HTR-8/SVneo (cell line): ENCODE measurements at places on chromosomes 2 and 18.

GRCh38 chr18:76565238-76566173 lies 70.5 kb upstream of the ZNF516 start:
- peak; percentile 72 for DNase-seq

DNA sequence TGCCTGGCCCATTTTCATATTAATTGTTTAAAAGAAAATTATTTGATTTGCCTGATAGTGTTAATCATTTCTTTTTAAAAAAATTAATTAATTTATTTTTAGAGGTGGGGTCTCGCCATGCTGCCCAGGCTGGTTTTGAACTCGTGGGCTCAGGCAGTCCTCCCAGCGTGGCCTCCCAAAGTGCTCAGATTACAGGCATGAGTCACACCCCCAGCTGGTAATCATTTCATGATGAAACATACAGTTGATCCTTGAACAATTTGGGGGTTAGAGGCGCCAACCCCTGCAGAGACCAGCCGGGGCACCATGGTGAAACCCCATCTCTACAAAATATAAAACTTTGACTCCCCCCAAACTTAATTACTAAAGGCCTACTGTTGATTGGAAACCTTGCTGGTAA lies 7.9 kb downstream of the GPN1 start:
- DNase-seq, result no peak

DNA sequence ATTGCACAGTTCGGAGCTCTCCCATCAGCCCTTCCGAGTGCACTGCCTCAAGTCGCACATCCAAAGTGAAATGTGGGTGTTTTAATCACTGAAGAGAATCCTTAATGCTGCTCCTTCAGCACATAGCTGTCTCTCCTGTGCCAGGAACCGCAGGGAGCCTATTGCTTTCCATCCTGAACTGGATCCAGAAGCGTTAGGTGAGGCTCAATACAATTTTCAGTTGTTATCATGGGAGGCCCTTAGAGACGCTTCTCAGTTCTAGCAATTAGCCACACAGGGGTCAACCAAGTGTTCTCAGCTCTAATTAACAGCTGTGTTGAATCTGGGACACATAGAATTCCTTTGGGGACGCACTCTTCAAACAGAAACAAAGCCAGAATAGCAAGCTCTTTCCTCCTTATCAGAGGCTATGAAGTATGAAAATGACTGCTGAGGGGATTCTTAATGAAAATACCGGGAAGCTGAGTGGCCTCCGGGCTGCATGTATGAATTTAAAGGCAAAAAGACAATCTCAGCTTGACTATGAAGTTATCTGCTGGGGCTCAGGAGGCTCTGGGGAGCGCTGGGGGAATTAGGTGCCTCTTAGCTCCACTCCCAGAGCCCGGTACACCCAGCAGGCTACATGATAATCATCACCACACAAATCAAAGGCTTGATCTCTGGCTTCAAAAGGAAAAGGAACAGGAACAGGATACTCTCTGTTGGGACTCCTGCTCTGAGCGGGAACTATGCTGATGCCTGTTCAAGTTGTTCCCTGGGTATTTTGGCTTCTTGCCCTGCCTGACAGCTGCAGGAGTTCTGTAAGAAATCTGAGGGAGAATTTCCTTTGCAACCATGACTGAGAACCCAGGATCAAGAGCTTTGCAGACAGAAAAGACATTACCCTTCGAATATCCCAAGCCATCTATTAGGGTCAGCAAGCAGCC lies 55.4 kb upstream of the NCOA1 start:
- DNase-seq, result no peak

DNA sequence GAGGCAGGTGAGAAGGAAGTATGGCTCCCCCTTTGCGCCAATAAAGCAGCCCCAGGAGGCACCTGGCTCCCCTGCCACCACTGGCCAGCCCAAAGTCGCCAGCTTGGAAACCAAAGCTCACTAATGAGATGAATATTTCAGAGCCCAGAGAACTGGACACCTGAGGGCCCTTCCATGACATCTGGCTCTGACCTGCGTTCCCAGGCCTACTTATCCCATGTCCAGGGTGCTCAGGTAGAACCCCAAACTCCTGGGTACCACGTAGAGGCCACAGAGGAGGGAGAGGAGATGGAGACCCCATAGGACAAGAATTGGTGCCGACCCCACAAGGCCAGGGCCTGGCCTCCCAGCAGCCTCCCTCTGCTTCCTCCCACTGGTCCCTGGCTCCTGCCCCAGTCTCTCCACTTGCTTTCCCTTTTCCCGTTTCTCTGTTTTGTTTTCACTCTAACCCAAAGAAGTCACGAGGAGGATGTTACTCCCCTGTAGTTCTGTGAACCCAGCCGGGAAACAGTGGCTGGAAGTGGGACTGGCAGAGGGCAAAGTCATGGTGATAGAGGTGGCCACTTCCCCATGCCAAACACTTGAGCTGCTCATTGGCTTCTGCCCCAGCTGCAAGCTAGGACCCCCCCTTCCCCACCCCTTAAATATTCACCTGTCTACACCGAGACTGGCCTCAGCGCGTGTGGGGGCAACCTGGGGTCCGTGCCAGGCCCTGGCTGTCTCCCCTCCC lies 820 bp downstream of the TMBIM1 start:
- no peak for DNase-seq

DNA sequence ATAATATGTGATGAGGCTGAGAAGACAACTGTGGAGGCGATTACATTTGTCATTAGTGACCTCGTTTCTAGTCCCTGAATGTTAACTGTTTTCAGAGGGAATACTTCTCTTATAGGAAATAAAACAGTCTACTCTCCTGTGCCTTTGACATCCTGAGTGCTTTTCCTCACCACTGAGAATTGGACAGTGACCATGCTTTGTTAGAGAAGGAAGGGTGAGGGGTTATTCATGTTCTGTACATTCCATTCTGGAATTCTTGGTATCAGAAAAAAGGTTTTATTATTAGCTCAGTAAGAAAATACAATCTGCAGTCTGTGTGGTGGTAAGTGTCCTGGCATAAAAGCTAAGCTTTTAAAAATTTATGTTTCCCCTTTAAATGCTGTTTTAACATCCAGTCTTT lies 58.8 kb downstream of the PARD3B start:
- no peak for DNase-seq

GRCh38 chr2:158741625-158742024 lies 53.5 kb upstream of the DAPL1 start:
- DNase-seq, result no peak

DNA sequence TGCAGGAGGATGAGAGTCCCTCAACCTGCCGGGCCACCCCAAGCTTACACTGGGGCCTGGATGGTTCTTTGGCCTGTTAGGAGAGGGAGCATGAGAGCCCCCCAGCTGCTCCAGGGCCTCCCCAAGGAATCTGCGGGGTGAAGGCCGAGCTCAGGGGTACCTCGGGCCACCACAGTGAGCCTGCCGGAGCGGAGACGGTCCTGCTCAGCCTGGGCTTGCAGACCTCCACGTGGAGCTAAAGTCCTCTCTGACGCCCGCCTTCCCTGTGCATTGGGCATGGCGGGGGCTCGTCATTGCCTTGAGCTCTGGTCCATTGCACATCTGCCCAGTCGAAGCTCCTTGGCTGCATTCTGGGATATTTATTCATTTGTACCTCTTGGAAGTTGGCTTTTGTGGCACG lies 62.7 kb downstream of the ASB1 start:
- no peak for DNase-seq

GRCh38 chr2:138110453-138111083 lies 146.3 kb downstream of the HNMT start:
- DNase-seq, result no peak

DNA sequence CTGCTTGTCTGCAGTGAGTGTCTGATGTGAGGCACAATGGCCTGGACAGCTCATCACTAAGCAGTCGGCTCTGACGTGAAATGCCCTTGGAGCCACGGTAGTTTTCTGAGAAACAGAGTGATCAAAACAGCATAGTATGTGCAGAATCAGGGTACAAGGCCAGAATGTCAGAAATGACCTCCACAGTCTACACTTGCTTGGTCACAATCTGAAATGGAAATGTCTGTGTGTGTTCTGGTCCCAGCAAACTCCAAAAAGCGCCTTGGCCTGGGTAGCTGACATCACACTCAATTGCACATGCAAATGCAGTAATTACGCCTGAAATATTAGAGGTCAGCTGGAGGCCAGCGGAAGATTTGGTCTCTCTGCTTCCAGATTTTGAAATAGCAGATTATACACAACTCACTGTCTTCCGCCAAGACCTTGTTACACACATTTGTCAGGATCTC lies 95.4 kb downstream of the CTAGE1 start:
- no peak for DNase-seq

- DNase-seq, result no peak
Measured at GRCh38 chr18:63320975-63321265, 1.4 kb upstream of the BCL2 start.

GRCh38 chr2:222499226-222499625 lies 74.9 kb downstream of the SGPP2 start:
- DNase-seq, result no peak

GRCh38 chr18:77366720-77367641 lies 117.3 kb downstream of the GALR1 start:
- no peak for DNase-seq

- no peak for DNase-seq
Measured at GRCh38 chr2:168416555-168416954, 39.5 kb upstream of the CERS6 start.

- no peak for DNase-seq
Measured at GRCh38 chr2:139366681-139367080, 586.5 kb upstream of the NXPH2 start.

DNA sequence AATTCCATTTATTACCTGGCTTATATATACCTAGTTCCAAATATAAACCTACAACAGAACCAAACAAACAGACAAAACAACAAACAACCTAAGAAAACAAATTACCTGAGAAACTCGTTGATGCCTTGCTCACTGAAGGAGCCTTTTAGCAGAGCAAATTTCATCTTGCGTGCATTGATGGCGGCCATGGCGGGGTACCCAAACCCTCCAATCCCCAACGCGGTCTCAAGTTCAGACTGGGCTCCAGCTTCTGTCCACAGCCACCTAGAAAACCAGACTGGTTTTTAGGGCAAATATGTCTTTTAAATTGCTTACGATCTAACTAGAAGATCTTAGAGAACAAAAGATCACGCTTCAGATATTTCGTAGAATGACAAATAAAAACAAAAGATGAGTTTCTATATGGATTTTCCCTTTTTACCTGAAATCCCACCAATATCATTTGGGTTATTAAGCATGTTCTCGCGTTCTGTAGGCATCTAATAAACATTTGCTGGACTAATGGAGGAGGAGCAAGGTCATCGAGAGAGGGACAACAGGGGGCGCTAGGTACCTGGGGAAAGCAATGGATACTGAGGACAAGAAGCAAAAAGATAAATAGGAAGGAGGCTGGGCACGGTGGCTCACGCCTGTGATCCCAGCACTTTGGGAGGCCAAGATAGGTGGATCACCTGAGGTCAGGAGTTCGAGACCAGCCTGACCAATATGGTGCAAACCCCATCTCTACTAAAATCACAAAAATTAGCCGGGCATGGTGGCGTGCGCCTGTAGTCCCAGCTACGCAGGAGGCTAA lies 25.2 kb downstream of the PDIA6 start:
- no peak for DNase-seq

DNA sequence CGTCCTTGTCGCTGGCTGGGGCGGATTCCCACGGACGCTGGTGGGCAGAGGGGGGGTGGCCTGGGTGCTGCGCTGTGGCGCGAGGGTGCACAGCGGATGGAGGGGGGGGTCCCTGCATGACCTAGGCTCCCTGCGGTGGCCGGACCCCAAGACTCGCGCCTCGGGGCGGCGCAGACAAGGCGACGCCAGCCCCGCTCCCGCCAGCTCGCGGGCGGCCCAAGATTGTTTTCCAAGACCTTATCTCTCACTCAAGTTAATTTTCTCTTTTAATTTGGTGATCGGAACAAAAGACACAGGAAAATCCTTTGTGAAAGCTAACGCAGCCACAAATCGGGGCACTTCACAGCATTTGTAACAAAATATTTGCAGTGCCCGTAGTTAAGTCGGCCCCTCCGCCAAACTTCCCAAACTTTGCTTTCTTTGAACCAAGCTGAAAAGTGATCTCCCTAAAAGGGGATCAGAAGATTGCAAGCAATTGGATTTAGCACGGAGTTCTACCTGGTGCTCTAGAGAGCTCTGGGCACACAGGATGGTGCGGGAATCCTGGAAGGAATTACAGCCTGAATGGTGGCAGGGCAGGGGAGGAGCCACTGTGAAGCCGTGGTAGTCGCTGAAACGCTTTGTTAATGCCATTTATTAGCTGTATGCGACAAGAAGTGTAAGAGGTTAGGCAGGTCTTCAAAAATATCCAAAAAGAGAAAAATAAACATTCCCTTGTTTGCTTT lies 4.8 kb upstream of the ID2 start:
- DNase-seq, result no peak

DNA sequence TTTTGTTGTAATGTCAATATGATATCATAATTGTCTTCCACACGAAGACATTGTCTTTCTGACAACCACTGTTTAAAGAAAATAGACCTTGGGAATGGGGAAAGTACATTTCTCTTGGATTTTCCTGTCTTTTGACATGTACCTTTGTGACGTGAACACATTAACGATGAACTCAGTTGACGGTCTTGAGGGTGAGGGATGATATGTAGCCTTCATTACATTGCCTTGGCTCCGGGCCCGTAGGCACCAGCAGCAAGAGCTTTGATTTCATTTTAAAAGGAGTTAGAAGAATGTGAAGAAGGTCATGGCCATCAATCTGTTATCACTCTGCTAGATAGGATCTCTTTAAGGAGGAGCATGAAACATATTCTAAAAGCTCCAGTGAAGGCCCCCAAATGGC lies 80.9 kb downstream of the LYPD6B start:
- DNase-seq, result no peak

DNA sequence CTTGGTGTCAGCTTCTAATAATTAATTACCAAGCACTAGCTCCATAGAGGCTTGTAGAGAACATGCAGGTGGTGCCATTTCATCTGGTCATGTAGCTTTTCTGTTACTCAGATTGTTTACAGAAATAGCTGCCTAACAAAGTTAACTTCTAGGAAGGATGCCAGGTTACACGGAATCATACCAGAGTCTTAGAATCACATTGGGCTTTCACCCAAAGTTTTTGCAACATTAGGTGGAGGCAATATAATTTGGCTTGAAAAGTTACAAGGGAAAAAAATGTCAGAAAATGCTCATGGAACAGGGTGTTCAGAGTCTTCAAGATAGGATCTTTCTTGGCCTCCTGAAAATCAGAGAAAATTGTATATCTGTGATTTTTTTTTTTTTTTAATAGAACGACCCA lies 135.6 kb downstream of the ARHGAP15 start:
- no peak for DNase-seq
